ENCODE measurements at places on chromosomes 4 and X.
A peak's percentile ranks its signal among the peaks of the same experiment; 100 is the strongest.

- DNase-seq, result no peak
Observed at GRCh38 chr4:15400226-15400625, 27.6 kb upstream of the C1QTNF7 start.

DNA sequence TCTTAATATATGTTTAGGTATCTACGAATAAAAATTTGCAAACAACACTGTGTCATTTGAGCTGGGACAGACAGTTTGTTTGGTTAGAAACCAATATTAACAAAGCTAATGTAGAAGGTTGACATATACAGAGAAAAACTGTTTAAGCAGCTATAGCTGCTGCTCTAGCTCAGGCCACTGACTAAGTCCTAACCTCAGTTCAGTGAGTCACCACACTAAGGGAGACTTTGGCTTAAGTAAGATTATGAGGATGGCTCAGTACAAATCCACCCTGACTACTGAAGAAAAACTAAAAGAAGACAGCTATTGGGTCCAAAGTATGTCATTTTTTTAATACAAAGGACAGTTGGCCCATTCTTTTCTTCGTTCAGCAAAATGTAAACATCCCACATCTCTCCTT is 717.3 kb upstream of the ACTRT1 start:
- DNase-seq, result no peak

DNA sequence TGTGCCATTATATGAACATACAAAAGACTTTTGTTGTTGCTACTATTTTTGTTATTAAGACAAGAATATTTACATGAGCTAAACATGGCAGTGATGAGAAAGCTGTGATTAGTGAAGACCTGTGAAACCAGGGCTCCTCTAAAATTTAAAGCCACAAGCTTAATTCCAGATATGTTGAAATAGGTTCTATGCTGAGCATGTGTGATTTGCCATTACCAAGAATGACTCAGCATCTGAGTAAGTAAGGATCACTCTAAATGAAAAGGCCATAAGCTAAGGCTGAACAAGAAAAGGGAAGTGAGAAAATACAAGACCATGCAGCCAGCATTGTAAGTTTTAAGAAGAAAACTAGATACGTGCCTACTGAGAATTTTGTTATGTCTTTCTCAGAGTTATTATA is 75.9 kb upstream of the CAMK2D start:
- DNase-seq, result no peak

DNA sequence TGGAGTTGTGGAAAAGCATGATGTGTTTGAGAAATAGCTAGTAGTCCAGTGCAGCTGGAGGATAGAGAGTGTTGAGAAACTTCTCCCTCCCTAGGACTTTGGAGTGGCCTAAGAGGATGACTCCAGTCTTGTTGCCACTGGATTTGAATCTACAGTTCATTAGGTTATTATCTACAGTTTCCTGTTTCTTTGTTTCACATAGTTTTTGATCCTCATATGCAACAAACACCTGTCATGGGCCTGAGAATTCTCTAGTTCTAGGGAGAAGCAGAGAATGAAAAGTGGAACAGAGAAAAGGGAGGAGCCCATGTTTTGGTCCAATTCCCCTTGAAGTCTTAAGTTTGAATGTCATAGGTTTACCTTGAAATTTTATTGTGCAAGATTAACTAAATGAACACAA is 73.6 kb upstream of the TBC1D9 start:
- no peak for DNase-seq

GRCh38 chr4:176790398-176790797 is 2.3 kb downstream of the VEGFC start:
- no peak for DNase-seq

GRCh38 chr4:113978561-113979147 is 793 bp downstream of the ARSJ start:
- DNase-seq, result no peak

GRCh38 chrX:124217304-124218251 is 114.9 kb upstream of the TEX13D start:
- DNase-seq, result no peak

GRCh38 chr4:32203340-32203739 is 1483.2 kb downstream of the PCDH7 start:
- no peak for DNase-seq

- DNase-seq, result no peak
Observed at GRCh38 chr4:140098455-140099160, 55.4 kb downstream of the MAML3 start.

- no peak for DNase-seq
Observed at GRCh38 chr4:139978692-139979091, 175.3 kb downstream of the MAML3 start.

- DNase-seq, result peak; percentile 37
Observed at GRCh38 chr4:72701987-72702819, 133.2 kb upstream of the ADAMTS3 start.

GRCh38 chr4:70556856-70557255 is 35.2 kb upstream of the AMBN start:
- DNase-seq, result no peak

DNA sequence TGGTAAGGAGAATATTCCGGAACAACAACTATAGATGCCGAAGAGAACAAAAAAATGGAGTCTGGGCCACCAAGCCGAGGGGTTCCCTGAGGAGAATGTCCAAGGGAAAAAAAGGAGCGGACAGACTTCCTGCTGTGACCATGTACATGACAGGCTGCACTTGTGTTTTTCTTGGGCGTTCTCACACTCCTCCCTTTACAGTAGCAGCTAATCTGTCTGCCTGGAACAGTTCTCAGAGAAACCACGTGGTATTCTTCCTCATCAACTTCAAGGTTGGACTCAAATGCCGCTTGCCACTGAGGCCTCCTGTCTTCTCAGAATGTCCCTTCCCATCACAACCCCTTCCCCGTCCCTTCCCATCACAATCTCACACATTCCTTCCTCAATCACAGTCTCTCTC is 30.8 kb upstream of the MTNR1A start:
- DNase-seq, result no peak

GRCh38 chrX:143296521-143296920 is 220.8 kb downstream of the SPANXN3 start:
- DNase-seq, result no peak

DNA sequence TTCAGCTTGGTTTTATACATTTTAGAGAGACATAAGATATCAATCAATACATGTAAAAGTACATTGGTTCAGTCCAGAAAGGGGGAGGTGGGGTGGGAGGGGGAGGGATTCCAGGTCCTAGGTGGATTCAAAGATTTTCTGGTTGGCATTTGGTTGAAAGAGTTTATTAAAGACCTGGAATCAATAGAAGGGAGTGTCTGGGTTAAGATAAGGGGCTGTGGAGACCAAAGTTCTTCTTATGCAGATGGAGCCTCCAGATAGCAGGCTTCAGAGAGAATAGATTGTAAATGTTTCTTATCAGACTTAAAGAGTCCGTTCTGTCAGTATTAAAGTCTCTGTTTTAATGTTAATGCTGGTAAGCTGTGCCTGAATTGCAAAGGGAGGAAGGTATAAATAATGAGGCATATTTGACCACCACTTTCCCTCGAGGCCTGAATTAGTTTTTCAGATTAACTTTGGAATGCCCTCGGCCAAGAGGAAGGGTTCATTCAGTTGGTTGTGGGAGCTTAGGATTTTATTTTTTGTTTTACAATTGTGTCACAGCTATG is 169.9 kb downstream of the AASDH start:
- no peak for DNase-seq

DNA sequence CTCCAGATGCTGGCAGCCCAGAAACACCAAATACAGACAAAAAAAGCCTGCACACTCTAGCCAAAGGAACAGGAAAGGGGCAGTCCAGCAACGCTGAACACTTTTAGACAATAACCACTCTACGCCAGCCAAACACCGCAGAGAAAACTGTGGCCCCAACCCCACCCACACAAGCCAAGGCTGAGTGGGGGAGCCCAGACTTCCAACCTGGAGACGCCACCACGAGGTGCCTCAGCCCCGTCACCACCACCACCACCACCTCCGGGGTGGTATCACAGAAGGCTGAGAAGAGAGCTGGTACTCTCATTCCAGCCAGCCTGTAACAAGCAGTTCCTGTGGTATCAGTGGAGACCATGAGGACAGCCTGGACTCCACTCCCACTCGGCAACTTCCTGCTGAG is 22.8 kb downstream of the MEPE start:
- no peak for DNase-seq

GRCh38 chr4:119130365-119131065 is 5.1 kb upstream of the MYOZ2 start:
- no peak for DNase-seq

- no peak for DNase-seq
Observed at GRCh38 chrX:140432346-140433175, 72.3 kb downstream of the SOX3 start.

DNA sequence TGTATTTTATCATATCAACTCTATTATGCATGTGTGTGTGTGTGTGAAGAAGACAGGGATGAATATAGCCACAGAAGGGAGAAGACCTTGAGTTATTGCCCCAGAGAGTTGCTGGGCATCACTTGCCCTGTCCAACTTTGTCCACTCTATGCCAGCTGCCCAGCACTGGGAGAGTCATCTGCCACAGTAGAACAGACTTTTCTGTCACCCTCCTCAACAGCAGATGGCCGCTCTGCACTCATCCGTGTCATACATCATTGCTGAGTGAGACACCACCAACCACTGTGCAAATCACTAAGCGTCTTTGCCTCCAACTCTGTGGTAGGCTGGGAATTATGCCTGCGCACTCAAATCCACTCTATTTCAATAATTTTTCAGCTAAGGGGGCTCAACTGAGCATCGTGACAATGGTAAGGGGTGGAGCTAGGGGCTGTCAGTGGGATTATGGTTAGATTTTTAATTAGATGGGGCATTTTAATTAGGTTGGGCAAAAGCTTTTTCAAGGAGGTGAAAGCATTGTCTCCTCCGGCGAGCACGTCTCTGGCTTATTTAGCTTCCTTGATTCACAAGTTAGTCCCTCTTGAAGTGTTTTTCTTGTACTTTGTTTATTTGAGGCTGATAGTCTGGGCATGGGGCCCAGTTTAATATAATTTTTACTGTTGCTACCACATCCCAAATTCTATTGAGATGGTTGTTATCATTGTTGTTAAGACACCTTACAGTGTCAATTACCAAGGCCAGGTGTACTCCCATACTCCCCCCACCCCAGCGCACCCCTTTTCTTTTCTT is 100.1 kb upstream of the KLF3 start:
- DNase-seq, result no peak

GRCh38 chrX:40085102-40085551 is 12.6 kb downstream of the BCOR start:
- no peak for DNase-seq

DNA sequence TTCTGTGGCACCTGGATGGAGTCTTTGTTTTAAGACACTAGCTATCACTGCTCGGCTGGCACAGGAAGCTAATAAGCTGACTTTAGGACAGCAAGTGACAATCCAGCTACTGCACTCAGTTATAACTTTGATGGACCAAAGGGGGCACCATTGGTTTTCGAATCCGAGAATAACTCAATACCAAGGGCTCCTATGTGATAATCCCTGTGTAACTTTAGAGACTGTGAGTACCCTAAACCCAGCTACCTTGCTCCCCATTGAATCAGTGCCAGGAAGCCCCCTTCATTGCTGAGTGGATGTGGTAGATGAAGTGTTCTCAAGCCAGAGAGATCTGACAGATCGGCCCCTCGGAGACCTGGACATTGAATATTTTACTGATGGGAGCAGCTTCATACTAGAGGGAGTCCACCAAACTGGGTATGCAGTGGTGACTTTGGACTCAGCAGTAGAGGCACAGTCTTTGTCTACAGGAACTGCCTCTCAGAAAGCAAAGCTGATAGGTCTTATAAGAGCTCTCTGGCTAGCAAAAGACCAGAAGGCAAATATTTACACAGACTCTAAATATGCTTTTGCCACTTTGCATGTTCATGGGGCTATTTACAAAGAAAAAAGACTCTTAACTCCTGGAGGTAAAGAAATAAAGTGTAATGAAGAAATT is 35.5 kb upstream of the UGT2B7 start:
- no peak for DNase-seq

- DNase-seq, result no peak
Observed at GRCh38 chr4:163816494-163816893, 322.0 kb downstream of the TMA16 start.

GRCh38 chr4:181520790-181521189 is 722.4 kb upstream of the TENM3 start:
- no peak for DNase-seq

DNA sequence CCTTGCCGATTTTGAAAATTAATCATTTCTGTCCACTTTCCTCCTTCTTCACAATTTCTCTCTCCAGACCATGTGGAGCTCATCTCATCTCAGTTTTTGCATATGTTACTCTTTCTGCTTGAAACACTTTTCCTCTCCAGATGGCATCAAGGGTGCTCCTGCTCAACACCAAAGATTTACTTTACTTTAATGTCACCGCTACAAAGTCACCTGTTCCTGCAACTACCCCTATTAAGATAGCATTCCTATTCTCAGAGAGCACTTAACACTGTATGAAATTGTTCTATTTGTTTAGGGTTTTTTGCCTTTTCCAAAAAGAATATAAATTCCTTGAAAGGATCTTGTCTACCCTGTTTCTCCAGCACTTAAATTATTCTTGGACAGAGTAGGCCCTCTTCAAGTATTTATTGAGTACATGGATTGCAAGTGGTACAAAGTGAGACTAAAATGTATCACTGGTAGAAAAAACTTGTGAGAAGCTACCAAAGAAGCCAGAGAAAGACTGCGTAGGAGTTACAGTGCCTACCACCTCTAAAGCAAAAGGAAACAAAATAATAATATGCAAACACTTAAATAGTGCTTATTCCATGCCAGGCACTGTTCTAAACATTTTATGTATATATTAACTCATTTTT is 1.1 kb upstream of the EXOSC9 start:
- no peak for DNase-seq

DNA sequence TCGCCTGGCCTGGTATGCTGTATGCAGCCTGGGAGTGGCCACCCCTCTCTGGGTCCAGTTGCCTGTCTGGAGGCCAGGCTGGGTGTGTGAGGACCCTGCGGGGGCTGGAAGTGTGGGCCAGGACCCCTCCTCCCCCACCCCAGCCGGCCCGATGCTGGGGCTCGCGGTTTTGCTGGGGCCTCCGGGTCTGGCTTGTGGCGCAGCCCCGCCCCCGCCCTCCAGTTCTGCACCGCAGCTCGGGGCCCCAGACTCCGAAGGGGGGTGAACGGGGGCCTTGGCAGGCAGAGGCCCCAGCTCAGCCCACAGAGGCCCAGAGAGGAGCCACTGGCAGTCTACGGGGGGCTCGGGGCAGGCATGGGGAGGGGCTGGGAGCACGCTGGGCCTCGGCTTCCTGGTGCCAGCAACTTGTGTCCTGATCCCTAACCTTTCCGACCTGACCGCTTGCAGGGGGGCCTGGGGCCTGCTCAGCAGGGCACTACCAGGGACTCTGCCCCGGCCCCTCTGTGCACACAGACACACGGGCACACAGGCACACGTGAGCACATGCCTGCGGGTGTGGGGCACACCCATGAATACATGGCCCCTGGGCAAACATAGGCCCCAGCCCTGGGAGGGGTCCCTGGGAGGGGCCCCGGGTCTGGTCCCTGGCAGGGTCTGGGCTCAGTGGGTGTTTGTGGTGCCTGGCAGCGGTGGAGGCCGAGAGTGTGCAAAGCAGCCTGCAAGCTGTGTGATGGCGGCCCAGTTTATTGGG is 21.4 kb upstream of the FGFR3 start:
- DNase-seq, result no peak

GRCh38 chr4:147029296-147029695 is 83.6 kb upstream of the TTC29 start:
- no peak for DNase-seq

- no peak for DNase-seq
Observed at GRCh38 chrX:10769696-10770619, 149.6 kb upstream of the MID1 start.

- no peak for DNase-seq
Observed at GRCh38 chr4:20639346-20639745, 60.9 kb upstream of the PACRGL start.

GRCh38 chr4:44871133-44871532 is 144.8 kb upstream of the GNPDA2 start:
- no peak for DNase-seq

Data from activated CD4-positive, alpha-beta T cell treated with anti-CD3 and anti-CD28 coated beads, Interleukin-2, amount 50 U/mL, for 24 hours (primary cell).